WERI-Rb-1 (cell line): ENCODE measurements at places on chromosomes 5 and 9.

GRCh38 chr5:132301344-132302271 is 7.4 kb downstream of the SLC22A4 start:
- no peak for DNase-seq

GRCh38 chr9:111683392-111683791 is 22.0 kb downstream of the GNG10 start:
- no peak for DNase-seq

- no peak for DNase-seq
Measured at GRCh38 chr9:83431101-83432060, 106.8 kb downstream of the FRMD3 start.

DNA sequence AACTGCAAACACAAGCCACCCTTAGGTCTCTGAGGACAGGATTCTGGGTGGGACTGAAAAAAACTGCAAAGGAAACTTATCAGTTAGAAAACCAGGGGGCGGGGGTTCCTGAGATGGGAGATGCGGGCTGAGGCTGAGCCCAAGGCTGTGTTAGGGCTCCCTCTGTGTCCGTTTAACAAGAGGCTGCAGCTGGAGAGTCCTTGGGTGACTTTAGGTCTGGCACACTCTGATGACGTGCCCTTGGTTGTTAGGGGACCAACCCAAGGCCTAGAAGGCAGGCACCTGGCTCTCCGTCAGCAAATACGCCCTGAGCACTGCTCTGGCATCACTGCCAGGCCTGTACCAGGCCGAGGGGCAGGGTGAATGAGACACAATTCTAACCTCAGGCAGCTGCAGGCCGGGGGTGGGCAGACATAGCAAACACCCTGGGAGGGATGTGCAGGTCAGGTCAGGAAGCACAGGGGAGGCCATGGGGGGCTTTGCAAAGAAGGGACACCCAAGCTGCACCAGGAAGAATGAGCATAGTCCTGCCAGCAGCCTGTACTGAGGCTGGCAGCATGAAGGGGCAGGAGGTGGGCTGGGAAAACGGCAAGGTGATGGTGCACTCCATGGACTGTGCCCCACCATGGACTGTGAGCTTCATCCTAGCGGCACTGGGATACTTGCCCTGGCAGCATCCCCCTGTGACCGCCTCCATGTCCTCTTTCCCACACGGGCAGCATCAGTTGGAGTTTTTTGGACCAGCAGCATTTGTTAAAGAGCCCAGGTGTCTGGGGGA is 137.9 kb downstream of the GABBR2 start:
- no peak for DNase-seq

DNA sequence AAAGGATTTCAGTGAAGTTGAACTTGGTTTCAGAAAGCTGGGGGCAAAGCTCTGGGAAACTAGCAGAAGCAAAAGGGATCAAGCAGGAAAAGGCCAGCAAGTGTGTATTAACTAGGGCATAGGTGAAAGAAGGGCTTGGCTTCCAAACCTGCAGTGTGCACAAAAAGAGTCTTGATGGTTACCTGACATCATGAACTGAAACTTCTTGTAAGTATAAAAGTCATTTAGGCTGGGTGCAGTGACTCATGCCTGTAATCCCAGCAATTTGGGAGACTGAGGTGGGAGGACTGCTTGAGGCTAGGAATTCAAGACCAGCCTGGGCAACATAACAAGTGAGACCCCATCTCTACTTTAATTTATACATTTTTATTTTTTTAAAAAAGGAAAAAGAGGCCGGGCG is 216.4 kb downstream of the EPB41L4A start:
- no peak for DNase-seq
